ENCODE measurements at places on chromosomes 4 and X. TPM values are rescaled to one million over a fixed set of nuclear protein-coding genes. Genes with fewer than 3 reads are reported as not detected.

GRCh38 chr4:78166622-78167021 lies 109.5 kb downstream of the FRAS1 start:
- DNase-seq: no peak

DNA sequence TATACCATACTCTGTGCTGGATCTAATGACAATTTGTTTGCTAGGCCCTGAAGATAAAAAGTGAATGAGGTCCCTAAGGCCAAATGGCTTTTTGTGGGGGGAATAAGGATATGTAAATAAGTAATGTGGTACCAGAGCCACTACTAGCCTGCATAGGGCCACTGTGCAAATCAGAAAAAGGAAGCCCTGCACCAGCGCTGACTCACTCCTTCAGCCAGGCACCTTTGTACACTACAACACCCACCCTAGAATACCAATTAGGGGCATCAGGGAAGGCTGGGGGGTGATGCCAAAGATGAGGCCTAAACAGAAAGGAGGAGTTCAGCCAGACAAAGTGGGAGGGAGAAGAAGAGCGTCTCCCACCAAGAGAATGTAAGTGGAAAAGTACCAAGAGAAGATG lies 122.2 kb downstream of the CAMK2D start:
- DNase-seq: no peak

GRCh38 chrX:149631234-149632165 lies at the start of gene TMEM185A:
Gene TMEM185A, minus strand, starts transcription at chrX:149631792. Its CDS starts 212 bp downstream, at chrX:149631580.
- peak; percentile 75 for DNase-seq

GRCh38 chr4:149062997-149063396 lies 620.8 kb upstream of the NR3C2 start:
- no peak for DNase-seq

GRCh38 chr4:159495515-159496236 lies 392.8 kb downstream of the RAPGEF2 start:
- DNase-seq: no peak

DNA sequence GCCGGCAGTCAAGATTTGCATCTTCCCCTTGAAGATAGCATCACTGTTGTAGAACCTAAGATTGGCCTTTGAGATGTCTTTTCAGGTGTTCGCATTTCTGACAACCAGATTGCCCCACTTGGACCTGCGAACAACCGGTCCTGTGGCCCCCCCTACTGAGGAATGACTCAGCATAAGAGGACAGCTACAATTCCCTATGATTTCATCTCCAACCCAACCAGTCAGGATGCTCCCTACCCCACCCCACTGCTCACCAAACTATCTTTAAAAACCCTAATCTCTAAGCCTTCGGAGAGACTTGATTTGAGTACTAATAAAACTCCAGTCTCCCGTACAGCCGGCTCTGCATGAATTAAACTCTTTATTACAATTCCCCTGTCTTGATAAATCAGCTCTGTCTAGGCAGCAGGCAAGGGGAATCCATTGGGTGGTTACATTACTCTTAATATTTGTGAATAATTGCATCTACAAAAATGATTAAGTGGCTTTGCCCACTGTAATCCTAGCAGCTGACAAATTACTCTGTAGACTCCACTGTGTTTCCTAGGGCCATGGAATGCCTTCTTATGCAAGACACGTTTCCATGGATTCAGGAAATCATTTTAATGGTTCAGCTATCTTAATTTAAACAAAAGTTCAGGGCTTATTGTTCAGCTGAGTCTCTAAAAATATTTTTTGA lies 95.4 kb downstream of the GPR143 start:
- DNase-seq: no peak

DNA sequence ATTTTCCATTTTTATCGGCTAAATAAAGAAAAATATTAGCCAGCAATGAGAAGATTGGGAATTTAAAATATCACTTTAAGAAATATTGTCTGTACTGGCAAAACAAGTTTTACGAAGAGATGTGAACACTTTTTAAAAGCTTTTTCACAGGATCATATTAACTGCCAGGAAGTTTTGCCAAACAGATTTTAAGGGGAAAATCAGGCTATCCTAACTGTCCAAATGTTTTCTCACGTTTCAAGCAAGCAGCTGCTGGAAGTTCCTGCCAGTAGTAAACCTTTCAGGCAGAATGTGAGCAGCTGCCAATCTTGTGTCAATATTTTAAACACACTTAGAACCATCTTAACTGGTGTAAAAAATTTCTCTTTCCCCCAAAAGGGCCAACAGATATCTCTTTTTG lies 101.1 kb downstream of the ADGRL3 start:
- no peak for DNase-seq

DNA sequence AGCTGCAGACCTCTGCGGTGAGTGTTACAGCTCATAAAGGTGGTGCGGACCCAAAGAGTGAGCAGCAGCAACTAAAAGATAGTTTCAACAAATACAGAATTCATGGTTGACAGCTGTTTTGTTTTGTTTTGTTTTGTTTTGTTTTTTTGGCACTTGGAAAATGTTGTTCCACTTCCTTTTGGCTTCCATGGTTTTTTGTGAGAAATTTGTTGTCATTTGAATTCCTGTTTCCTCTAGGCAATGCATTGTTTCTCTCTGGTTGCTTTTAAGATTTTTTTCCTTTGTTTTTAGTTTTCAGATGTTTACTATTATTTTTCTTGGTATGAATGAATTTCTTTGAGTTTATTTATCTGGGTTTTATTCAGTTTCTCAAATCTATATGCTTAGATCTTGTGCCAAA lies 229.4 kb downstream of the MID1IP1 start:
- no peak for DNase-seq

GRCh38 chrX:118507766-118508165 lies 12.2 kb downstream of the DOCK11 start:
- DNase-seq: no peak

DNA sequence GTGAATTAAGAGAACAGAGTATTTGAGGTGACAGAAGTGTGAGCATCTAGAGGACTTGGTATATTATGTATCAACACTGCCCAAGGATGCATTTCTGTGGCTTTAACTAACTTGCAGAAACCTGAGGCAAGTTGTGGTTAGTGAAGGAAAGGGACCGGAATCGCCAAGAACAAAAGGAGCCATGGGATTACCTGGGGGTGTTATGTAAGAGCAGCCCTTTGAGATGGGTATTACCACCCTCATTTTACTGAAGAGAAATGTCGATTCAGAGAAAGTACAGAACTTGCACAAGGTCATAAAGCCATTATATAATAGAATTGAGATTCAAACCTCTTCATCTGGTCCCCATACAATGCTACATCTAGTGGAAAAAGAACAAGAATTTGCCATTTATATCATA lies 14.3 kb downstream of the TENM3 start:
- DNase-seq: no peak

DNA sequence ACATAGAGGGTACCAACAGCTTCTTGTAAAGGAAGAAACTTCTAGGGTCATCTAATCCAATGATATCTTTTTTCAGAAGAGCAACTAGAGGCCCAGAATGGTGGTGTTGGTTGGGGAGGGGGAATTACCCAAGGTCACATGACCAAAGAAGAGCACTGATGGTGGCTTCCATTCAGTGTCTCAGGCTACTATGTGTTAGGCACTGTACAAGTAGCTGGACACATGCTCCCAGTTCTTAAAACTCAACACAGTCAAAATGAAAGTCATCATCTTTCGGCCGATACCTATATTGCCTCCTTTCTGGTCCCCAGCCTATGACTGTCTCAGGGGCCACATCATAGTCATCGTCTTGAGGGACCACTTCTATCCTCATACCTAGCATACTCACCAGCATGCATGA lies 88.1 kb downstream of the ARHGAP6 start:
- DNase-seq: no peak

DNA sequence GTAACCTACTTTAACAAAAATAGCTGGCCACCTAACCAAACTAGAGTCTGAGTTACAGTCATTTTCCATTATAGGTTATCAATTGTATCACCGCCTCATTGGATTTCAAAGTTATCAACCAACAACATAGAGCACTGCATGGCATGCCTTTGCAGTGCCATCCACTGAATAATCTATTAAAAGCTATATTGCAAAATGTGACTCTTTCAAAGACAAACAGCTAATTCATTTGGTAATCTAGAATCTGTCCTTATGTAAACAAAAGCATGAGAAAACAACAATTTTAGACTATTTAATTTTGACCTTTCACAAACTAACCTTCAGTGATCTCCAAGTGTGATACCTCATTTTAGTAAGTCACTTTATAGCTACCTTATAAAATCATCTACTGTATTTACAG lies 144.2 kb upstream of the SH3RF1 start:
- DNase-seq: no peak

DNA sequence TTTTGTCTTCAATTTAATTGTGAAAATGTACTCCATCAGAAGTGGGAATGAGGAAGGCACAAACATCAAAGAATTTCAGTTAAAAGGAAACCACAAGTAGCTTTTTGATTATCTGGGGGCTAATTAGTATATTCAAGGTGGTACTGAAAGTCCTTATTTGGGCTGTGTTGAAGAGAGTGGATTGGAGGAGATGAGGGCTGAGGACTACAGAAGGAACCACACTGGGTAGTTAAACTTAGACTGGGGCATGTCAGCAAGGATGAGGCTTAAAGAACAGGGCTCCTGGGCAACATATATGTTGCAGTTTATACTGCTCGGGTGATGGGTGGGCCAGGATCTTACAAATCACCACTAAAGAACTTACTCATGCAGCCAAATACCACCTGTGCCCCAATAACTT lies 346.8 kb downstream of the SPOCK3 start:
- no peak for DNase-seq

GRCh38 chr4:14446311-14446710 lies 556.0 kb upstream of the CPEB2 start:
- no peak for DNase-seq

DNA sequence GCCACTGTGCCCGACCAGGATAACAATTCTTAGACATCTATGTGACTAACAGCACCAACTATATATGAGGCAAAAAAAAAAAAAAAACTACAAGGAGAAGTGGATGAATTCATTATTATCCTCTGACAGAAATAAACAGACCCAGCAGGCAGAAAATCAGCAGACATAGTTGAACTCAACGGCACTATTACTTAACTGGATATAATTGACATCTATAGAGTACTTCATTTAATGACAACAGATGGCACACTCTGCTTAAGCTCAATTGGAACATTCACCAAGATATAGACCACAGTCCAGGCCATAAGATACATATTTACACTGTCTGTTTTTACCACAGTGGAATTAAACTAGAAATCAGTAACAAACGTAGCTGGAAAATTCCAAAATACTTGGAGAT lies 13.3 kb downstream of the CLDN22 start:
- DNase-seq: no peak

GRCh38 chr4:22674700-22675099 lies 18.0 kb upstream of the GBA3 start:
- DNase-seq: no peak

- DNase-seq: no peak
Measured at GRCh38 chr4:42785817-42786216, 106.7 kb upstream of the GRXCR1 start.

Gene GAGE1
- not detected for total RNA-seq

Gene GPR119
- total RNA-seq: not detected

Gene RAB40A
- not detected for total RNA-seq

Gene TMEM31
- not detected for total RNA-seq

Gene ZNF185
- 1.9 TPM for total RNA-seq

Gene ARMCX1
- 29.6 TPM for total RNA-seq

Gene NR3C2
- 23.6 TPM for total RNA-seq

Gene FGFR3
- 1.8 TPM for total RNA-seq
